CD4-positive, alpha-beta T cell treated with Interleukin-4 for 1 hour (primary cell): ENCODE measurements at places on chromosomes 3 and 15.

GRCh38 chr3:127762077-127762786 lies 60.1 kb downstream of the MGLL start:
- no peak for DNase-seq

- DNase-seq = no peak
Observed at GRCh38 chr15:53031469-53031868, 241.3 kb upstream of the ONECUT1 start.

- no peak for DNase-seq
Observed at GRCh38 chr15:28977377-28978010, 91.7 kb downstream of the APBA2 start.

GRCh38 chr15:70569091-70569713 lies 194.2 kb downstream of the UACA start:
- no peak for DNase-seq
